ENCODE measurements at places on chromosomes 2 and 18.

- DNase-seq: no peak
Measured at GRCh38 chr2:217413193-217413592, 553.3 kb upstream of the TNP1 start.

GRCh38 chr2:23698721-23699579 is 228.0 kb downstream of the ATAD2B start:
- DNase-seq: no peak

GRCh38 chr18:12393998-12394397 is 13.7 kb upstream of the PRELID3A start:
- DNase-seq: no peak

- DNase-seq: no peak
Measured at GRCh38 chr18:49223837-49224529, 236.5 kb downstream of the DYM start.

DNA sequence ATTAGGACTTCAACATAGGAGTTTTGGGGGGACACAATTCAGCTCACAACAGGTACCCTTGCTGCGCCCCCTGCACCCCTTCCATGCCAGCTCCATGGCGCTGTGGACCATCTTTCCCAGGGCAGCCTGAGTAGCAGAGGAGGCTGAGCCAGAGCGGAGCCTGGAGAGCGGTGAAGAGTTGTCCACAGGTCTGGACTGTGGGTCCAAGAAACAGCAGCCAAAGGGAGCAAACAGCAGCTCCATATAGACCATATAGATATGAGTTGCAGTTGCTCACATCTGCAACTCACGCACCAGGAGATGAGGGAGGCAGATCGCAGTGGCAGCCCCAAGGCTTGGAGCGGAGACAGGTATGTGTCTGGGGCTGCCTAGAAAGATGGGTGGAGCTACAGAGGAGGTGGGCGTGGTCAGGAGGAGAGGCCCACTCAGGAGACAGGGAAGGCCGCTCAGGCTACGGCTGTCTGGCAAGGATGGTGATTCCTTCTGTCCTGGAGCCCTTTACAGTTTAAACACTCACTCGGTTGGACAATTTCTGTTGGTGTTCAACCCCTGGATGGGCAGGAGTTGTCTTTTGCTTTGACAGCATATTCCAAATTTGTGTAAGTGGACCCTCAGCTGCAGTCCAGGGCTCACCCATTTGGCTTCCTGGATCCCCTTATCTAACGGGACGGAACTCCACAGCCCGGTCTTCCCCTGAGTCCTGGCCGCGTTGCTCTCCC is 155.1 kb downstream of the LPIN1 start:
- no peak for DNase-seq

All from midbrain (tissue), 1 donor.